ENCODE measurements at places on chromosomes 7 and 10.

DNA sequence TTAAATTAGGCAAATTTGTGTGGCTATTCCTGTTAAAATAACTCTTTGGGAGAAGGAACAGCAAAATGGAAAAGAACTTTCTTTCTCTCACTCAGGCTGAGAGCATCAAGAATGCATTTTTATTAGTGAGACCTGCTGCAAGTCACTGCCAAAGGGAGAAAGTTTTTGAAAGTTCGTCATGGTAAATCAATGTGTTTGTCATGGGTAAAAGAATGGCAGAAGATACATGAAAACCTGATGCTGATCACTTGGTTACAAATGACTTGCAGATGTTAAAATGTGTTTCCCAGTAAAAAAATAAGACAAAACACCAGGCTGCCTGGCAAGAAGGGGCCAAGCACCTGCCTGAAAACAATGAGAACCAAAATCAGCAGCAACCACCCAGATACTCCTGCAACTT lies 484.7 kb upstream of the NRP1 start:
- no peak for DNase-seq

GRCh38 chr10:35458500-35459448 lies 122.5 kb downstream of the CCNY start:
- no peak for DNase-seq

DNA sequence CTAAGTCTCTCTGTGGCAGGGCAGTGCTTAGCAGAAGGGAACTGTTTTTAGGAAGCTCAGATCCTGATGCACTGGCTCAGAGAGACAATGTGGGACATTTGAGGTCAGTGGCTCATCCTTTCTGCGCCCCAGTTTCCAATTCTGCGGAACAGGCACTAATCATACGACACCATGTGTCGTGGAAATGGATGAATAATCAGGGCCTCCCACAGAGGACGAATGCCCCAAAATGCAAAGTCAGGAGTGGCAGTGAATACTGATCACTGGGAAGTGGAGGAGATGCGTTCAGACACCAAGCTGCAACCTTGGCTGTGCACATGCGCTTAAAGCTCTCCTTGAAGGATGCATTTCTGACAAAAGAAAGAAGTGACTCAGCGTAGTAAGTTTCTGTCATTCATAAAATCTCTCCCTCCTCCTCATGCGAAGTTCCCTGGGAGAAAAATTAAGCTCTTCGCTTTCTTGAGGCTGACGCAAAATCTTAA lies 21.9 kb upstream of the ECHDC3 start:
- no peak for DNase-seq

GRCh38 chr10:88226071-88226659 lies 357.0 kb downstream of the RNLS start:
- no peak for DNase-seq

DNA sequence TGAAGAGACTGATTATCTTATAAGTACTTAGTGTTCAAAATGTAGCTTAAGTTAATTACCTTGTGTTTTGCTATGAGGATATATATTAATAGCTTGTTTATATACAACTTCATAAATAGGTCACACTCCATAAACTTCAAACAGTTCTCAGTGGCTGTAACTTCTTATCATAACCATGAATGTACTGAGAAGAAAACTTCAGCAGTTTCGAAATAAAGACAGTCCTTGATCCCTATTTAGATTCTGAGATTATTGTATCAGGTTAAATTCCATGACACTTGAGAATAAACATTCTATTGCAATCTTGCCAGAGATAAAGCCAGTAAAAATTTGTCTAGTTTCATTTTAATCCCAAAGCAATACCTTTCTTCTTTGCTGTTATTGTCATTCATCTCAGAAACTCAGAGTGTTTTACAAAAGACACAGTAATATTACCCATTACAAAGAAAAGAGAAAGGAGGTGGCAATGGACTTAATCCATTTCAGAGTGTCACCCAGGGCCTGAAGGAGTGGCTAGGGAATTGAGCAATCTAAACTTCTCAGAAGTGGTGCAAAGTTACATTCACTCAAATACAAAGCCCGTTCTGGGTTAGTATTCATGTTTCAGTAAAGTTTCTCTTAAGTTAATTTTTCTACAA lies 403.6 kb downstream of the SEMA3D start:
- DNase-seq: no peak

GRCh38 chr10:27701938-27702537 lies 43.6 kb downstream of the MKX start:
- DNase-seq: no peak

- DNase-seq: no peak
These were observed 76.1 kb downstream of the GPR37 start for GRCh38 chr7:124689523-124689922.

DNA sequence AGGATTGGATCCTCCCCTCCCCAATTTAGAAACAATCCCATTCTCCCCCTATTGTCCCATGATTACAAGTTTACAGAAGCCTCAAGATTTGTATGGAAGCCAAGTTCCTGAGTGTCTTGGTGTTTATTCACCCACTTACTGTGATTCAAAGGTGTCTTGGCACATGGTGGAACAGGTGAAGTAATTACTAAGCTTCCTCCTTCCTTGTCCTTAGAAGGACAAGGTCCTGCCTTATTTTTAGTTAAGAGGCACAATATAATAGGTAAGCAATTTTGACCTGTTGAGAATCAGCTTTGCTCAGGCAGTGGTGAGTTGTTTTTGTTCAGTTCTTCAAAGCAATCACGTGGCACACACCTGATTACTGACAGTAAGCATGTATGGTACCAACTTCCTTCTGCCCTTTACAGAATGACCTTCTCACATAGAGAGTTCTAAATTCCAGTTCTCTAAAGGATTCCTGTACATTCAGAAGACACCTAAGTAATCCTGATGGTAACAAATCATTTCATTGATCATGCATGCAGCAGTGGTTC lies 60.7 kb upstream of the SLC13A1 start:
- no peak for DNase-seq

DNA sequence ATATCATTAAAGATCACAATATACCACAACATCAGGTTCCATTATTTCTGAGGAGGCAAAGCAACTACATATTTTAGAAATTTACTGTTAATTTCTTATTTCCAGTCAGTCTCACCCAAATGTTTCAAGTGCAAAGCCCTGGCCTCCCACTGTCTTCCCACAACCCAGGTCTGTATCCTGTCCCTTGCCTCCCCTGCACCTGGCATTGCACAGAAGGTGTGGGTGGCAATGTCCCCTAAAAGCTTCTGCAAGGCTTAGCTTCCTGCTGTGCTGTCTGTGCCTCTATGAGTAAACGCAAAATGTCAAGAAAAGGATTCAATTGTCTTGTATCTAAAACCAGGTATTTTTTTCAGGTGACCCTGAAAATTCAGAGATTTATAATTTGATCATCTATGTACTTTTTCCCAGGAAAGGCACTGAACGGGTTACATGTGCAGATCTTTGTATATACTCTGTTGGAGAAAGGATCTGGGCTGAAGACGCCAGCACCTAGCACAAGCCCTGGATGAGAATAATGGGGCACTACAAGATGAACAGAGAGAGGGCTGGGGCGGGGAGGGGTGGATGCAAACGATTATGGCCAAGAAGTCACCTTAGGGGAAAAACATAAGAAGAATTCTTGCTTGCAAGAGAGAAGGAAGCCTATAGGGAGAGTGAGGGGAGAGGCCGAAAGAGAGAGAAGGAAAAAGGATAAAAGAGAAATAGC lies 3.1 kb upstream of the ANTXRL start:
- DNase-seq: no peak

DNA sequence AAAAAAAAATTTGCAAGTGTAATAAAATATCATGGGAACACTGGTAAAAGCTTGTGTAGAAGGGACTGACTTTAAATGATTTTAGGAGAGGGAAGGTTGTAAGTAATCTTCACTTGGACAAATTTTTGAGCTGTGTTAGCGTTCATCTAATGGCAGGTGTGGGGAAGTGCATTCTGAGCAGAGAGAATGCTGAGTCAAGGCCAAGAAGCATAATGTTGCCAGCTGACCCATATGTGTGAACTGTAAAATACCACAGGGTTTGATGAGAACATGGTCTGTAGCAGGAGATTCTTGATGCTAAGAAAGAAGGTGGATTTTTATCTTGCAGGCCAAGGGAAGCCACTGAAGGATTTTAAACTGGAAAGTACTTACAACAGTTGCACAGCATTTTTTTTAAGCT lies 98.2 kb upstream of the ZNF32 start:
- DNase-seq: no peak

DNA sequence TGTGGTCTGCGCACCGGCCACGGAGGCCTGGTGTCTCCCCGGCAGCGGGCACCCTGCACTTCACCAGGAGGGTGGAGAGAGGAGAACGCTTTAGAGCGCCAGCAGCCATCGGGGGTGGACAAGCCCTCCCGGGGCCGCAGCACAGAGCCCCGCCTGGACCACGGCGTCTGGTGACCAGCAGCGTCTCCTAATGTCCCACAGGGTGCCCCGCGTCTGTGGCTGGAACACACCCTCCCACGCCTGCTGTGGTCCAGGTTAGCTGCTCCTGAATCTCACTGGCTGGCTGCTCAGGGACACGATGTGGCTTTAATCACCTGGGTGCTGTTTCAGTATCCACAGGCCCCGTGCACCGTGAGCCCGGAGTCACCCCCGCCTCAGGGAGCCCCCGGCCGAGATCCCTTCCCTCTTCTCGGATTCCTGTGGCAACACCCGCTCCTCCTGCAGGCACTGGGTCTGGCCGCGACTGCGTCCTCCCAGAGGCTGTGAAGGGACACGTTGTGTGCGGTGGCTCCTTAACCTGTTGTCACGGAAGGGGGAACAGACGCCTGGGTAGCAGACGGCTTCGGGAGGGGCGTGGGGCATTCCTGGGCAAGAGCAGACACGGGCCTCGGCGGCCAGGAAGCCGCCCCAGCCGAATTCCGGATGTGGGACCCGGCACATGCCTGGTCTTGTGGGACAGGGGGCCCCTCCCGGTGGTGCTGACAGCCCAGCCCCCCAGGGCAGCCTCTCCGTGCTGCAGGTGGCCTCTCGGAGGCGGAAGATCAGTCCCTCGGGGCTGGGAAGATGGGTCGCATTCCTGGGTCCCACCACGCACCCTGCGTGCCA lies 78.9 kb downstream of the FOXL3 start:
- DNase-seq: peak; percentile 34

- no peak for DNase-seq
These were observed 20.0 kb upstream of the FAM204A start for GRCh38 chr10:118362103-118362502.

DNA sequence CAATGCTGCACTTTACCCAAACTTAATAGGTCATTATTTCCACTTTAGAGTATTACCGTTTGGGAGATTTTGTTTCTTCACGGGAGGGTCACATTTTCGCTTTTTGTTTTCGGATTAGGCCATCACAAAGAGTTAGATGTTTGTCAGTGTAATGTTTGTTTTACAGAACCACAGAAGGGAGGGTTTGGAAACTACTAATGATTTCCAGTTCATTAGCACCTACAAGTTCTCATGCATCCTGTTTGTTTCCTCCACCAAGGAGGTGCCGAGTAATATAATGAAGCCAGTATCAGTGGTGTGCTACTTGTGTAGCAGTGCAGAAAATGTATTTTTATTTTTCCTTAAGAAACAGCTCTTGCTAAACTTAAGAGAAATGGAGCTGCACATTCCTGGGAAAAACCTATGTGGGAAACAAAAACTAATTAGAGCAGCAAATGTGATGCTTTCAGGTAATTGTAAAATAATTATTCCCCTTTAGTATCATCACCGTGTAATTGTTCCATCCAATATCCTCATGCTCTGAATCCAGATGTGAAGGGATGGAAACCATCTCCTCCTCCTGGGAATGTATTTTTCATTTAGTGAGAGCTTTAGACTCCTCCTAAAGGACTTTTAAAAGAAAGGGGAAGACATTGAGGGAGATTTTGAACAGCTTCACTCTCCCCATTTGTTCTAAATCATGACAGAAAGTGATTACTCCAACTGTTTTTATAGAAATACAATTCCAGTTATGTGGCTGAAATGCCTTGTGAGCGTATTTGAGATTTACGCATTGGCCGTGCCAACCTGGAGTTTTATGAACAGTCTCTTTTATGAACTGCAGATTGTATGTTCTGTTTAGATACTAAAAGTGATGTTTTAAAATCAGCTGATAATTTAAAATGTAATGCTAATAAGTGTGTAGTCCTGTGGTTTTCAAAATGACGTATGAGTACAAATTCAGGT lies 5.6 kb downstream of the CELF2 start:
- no peak for DNase-seq

DNA sequence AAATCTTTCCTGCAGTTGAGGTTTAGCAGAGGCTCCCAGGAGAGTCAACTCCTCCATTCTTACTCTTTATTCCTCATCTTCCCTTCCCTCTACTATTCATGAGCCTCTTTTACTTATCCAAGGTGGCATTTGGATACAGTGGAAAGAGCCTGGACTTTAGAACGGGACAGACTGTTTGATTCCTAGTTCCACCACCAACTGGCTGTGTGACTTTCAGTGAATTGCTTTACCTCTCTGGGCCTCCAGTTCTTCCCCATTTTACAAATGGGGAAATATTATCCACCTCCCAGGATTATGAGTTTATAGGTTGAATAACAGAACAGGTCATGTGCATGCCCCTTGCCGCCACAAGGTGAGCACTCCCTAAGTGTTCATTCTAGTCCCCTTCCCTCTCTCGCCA lies 49.9 kb downstream of the ZNF503 start:
- DNase-seq: no peak

DNA sequence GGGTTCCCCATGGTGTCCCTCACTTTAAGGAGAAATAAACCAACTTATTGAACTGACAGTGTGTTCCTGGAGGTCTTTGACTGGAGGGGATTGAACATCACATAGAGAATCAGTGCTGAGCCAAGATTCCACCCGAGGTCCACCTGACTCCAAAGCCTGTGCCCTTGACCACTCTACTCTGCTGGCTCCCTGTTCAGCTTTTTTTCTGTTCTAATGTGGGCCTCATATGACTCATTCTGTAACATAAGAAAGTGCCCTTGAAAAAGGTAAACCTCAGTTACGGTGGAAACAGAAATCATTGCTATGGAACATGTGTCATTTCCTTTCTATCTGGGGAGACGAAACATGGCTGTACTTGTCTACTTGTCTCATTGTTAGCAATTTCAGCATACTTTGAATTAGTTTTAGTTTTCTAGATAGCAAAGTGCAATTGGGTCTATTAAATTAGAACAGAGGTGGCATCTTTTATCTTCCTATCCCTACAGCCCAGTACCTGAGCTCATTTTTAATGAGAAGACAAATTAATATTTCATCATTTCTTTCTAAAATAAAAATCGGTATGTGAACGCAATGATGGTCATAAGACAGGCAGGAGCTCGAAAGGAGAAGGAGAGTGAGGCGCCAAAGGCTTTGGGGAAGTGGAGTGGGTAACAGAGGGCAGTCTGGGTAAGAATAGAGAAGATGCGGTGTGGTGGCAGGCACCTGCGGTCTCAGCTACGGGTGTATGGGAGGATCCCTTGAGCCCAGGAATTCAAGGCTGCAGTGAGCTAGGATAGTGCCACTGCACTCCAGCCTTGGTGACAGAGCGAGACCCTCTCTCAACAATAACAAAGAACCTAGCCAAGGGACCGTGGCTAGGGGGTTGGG lies 1.5 kb downstream of the GSDME start:
- DNase-seq: no peak

DNA sequence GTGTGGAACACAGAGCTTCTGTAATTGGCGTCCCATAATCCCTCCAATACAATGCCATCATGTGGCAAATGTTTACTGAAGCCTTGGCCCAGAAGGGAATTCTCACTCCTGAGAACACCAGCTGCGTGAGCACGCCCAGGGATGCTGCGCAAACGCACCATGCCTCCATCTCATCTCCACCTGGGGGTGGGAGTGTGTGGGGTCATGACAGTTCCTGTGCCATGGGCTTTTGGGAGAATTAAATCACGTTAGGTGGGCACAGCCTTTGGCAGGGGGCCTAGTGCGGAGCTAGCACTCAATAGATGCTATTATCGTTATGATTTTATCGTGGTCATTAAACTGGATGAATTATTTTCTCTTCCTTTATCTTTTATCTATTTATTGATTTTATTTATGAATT lies 15.8 kb downstream of the WDFY4 start:
- no peak for DNase-seq

All from right cardiac atrium (tissue), 5 donors.